H7 (cell line): ENCODE measurements at places on chromosomes 7 and 10. TPM values are rescaled to one million over a fixed set of nuclear protein-coding genes. Genes with fewer than 3 reads are reported as not detected.

KCND2 gene
- 3.4 and 5.7 TPM in 2 replicates for total RNA-seq

CALCR gene
- 1.4 and 4.0 TPM in 2 replicates for total RNA-seq

KLF14 gene
- total RNA-seq = 0.07 TPM in 1 of 2 replicates, not detected in the other

PROSER2 gene
- total RNA-seq = 15.0 and 16.4 TPM in 2 replicates

DNA2 gene
- total RNA-seq = 39.4 and 48.0 TPM in 2 replicates

LAMB4 gene
- total RNA-seq = not detected in 2 replicates

PPP3CB gene
- 11.7 and 13.3 TPM in 2 replicates for total RNA-seq
